AML-193 (cell line): ENCODE measurements at places on chromosomes 4 and X.

DNA sequence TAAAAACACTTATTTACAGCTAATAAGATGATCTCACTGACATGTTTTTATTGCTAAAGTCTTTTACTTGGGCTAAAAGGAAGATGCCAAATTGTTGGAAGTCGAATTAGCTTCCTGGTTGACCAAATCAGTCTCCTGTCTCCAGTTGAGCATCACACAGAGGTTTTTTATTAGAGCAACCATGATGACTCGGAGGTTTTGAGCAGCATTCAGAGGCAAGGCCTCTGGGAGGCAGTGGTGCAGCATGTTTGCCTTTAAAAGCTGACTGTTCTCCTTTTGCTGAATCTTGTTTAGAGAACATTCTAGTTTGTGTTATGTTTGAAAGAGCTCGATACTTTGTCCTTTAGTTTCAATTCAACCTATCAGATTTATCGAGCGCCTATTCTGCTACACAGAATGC, 2.1 kb downstream of the UCHL1 start:
- DNase-seq = peak; percentile 12

DNA sequence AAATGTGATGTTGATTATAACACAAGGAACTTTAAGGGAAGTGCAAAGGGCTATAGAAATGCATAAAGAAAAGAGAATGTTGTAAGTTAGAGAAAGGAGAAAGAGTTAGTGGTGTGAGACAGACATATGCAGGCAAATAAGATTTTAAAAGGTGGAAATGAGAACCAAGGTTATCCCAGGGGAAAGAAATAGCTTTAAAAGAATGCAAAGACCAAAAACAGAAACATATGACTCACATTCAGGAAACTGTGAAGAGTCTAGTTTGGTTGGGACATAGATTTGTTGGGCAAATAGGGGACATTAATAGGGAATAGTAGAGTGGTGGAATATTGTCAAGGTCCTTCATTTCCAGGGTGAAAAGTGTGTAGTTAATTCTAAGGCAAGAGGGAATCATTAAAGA, 52.4 kb downstream of the MAPK10 start:
- no peak for DNase-seq

GRCh38 chrX:37818031-37818430, 29.3 kb downstream of the DYNLT3 start:
- peak; percentile 2 for DNase-seq

DNA sequence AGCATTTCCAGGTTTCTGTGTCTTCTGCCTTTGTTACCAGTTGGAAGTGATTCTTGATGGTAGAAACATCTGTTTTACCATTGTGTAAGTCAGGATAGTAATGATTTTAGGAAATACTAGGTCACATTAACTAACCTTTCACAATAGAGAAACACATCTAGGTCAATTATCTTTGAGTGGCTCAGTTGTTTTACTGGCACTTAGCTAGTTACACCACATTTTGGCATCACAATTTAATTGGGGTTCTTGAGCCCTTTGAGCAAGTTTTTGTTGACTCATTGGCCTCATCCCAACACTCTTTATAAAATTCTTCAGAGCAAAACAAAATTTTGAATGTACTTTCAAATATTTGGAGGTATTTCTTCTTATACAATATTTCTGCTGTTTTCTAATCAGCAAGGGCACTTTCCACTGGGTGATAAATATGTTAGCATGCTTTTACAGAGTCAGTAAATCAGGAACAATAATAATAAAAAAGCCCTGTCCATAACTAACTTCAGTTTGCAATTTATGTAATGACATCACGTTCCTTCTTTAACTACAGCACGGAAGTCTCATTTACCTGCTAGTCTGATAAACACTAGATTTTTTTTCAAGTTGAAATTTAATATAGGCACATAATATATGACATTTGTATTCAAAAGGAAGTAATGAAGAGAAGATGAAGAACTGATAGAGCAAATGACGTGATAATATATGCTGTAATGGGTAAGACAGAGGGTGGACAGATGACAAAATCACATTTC, 64.8 kb upstream of the GK2 start:
- no peak for DNase-seq

- DNase-seq = no peak
These were observed 145.2 kb downstream of the CORIN start for GRCh38 chr4:47692691-47693090.

GRCh38 chrX:109753256-109753655, 20.2 kb upstream of the ACSL4 start:
- no peak for DNase-seq

DNA sequence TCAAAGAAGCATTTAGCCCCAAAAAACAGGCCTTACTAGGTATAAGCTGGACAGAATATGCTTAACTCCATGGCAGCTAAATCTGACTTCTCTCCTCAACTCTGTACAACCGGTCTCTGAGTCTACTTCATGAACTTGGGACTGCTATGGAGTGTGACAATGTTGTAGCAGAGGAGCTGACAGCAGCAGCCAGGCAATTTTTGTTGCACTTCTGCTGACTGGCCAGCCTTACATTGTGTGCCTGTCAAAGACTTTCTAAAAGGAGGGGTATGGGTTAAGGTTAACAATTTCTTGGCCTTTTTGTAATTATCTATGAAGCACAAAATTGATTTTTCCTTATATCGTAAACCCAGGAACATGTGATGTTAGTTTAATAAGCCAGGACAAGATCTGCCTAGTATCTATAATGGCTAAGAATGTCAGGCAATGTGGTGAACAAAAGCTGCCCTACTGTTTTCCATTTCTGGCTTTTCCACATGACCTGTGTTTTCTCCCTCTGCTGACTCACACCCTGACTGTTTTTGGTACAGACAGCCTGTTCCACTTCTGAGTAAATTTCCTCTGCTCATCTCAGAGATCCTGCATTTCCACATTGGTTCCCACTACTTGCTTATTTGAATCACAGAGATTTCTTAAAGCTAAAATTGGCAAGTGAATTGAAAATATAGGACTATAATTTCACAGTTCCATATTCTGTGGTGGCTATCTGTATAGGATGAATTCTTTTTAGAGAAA, 9.3 kb downstream of the NOX1 start:
- DNase-seq = no peak

GRCh38 chrX:129576539-129576938, 36.5 kb downstream of the OCRL start:
- no peak for DNase-seq

DNA sequence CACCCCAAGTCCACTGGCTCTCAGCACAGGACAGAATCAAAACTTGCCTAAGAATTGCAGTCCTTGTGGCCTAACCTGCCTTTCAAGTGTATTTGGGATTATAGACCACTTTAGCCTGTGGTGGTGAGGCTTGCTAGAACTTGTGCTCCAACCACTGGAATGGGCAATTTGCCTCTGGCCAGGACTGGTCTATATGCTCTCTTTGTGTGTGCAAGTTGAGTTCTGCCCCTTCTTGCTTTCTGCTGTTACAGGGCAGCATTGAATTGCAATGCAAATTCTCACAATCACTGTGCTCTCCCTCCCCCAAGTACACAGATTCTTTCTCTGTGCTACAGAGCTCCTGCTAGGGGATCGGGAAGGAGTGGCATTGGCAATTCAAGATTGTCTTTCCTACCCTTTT, 233.6 kb upstream of the DIPK2B start:
- DNase-seq = no peak

GRCh38 chrX:140664939-140665338, 44.6 kb upstream of the LINC00632 start:
- DNase-seq = peak; percentile 3

DNA sequence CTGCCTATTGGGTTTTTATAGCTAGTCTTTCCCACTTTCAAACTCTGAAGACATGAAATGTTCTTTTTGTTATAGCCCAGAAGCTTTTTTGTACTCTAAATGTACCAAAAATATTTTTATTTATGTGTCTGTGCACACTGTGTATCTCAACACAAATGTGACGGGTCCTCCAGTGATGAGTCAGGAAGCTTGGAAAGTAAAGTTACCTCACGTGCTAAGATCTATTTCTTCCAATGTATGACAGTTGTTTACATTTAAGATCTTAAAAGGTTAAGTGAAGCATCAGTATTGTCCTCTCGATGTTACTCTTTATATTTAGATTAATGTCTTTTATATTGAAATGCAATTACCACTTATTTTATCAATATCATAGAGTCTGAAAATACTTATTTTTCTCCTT, 29.1 kb upstream of the PRSS12 start:
- DNase-seq = no peak

DNA sequence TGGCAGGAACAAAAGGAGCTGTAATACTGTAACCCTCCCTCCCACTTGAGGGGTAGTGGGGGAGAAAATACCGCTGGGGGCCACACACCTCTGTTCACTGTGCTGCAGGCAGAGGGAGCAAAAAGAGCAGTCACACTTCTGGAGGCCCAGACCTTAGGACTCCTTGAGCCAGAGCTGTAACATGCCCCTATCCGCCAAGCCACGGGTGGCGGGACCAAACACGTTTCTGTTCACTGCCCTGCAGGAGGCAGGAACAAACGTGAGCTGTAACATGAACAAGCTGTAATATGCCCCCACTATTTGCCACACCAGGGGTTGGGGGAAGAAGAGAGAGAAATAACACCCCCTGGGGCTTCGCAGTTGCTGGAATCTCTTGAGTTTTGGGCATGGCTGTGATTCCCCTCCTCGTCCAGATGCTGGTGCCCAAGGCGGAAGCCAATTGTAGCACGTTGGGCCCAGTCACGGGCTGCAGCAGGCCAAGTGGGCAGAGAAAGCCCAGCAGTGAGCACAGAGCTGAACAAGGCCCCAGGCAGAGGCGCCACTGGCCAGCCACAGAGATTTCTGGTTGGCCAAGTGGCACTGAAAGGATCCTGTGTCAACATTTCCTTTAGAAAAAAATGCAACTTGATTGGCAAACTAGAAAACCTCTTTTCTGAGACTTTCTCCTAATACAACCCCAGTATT, 509.7 kb downstream of the INPP4B start:
- no peak for DNase-seq

DNA sequence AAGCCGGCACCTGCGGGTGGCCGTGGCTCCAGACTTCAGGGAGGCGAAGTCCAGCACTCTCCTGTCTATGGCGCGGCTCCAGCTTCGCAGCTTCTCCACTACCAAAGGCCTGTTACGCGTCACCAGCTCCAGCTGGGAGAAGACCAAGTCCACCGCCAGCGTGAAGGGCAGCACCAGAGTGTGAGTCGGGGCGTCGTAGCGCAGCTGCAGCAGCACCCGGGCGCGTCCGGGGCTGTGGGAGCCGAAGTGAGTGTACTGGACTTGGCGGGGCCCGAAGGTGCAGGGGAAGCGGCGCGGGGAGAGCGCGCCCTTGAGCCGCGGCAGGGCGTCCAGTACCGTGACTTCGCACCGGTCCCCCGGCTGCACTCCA, 444 bp downstream of the FREM3 start:
- no peak for DNase-seq

- no peak for DNase-seq
These were observed 103.4 kb downstream of the PDE5A start for GRCh38 chr4:119525005-119525749.

DNA sequence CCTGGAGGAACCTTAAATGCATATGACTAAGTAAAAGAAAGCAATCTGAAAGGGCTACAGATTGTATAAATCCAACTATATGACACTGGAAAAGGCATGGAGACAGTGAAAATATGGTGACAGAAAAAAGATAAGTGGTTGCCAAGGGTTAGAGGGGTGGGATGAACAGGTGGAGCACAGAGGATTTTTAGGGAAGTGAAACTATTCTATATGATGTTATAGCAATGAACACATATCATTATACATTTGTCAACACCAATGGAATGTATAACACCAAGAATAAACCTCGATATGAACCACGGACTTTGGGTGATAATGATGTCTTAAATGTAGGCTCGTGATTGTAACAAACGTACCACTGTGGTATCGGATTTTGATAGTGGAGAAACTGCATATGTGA, 40.7 kb downstream of the NPY5R start:
- no peak for DNase-seq

- DNase-seq = no peak
These were observed 414.3 kb downstream of the NAP1L3 start for GRCh38 chrX:93259029-93259428.

GRCh38 chr4:151712777-151713176, 48.0 kb downstream of the GATB start:
- no peak for DNase-seq

- no peak for DNase-seq
These were observed 84.8 kb downstream of the RTL3 start for GRCh38 chrX:78574306-78574705.

DNA sequence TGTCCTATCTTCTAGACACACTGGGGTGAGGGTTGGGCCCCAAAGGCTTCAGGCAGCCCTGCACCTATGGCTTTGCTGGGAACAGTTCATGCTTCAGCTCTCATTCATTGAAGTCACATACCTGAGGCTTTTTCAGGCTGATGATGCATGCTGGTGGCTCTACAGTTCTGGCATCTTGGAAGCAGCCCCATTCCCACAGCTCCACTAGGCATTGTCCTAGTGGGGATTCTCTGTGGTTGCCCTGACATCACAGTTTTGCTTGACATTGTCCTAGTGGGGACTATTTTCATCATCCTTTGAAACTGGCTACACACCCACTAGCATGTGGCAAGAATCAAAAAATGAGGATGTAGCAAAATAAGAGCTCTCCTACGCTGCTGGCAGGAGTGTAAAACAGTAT, 37.7 kb upstream of the C4orf17 start:
- no peak for DNase-seq

DNA sequence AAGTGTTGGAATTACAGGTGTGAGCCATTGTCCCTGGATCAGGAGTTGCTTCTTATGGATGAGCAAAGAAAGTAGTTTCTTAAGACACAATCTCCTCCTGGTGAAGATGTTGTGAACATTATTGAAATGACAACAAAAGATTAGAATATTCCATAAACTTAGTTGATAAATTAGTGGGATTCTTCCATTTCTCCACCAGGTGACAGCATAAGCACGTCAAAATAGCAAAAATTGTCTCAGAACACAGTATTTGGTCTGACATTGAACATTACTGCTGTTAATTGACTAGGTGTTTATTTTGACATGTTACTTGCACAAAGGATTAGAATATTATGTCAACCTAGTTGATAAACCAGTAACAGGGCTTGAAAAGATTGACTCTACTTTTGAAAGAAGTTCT, 21.6 kb downstream of the CLDN34 start:
- no peak for DNase-seq
